ENCODE measurements at places on chromosomes 6 and 20.

DNA sequence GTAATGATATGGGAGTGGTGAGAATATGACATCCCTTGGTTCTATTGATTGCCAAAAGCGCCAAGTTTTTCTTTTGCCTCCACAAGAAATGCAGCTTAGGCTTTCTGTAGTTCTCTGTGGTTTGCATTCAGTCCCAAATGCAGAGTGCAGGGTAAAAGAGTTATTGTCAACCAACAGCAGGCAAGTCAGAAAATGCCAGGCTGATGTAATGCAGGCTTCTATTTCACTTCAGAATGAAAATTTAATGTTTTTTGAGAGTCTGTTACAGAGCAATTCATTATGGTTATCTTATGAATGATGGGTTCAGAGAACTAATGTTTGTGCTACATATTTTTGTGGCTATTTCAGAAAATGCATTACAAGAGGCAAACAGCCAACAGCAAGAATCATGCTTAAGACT lies 293.5 kb downstream of the CENPW start:
- no peak for DNase-seq

DNA sequence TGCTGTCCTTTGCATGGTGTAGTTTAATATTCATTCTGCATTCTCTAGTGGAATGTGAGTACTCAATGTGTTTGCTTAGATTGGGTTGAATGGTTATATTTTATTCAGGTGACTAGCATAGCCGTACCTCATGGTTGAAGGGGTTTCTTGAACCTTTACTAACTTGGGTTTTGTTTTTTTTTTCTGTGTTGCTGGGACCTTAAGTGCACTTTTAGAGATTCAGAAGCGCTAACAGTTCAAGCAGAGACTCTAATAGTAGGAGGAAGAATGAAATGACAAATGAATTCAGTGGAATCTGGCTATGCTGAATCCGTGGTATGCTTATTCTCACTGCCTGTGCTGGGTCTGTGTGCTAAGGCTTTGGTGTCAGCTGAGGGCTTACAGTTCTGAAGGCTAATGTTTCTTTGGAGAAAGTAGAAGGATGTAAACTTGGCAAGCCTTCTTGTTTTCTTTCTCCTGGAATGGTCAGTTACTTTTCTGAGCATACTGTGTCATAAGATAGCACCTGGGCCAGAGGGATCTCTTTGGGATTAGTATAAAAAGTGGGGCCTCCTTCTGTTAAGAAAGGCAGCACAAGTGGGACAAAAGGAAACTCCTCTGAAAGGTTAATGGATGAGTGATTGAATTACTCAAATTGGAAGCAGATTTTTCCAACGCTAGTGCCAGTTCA lies 28.7 kb downstream of the RNF144B start:
- no peak for DNase-seq

GRCh38 chr6:35757456-35758123 lies 18.8 kb upstream of the CLPSL2 start:
- no peak for DNase-seq

- DNase-seq = no peak
These were observed 232.7 kb downstream of the HIVEP2 start for GRCh38 chr6:142712231-142712630.

GRCh38 chr20:44921447-44921846 lies 11.6 kb downstream of the PABPC1L start:
- DNase-seq = no peak

- no peak for DNase-seq
These were observed 18.1 kb upstream of the PXDC1 start for GRCh38 chr6:3769610-3770009.

DNA sequence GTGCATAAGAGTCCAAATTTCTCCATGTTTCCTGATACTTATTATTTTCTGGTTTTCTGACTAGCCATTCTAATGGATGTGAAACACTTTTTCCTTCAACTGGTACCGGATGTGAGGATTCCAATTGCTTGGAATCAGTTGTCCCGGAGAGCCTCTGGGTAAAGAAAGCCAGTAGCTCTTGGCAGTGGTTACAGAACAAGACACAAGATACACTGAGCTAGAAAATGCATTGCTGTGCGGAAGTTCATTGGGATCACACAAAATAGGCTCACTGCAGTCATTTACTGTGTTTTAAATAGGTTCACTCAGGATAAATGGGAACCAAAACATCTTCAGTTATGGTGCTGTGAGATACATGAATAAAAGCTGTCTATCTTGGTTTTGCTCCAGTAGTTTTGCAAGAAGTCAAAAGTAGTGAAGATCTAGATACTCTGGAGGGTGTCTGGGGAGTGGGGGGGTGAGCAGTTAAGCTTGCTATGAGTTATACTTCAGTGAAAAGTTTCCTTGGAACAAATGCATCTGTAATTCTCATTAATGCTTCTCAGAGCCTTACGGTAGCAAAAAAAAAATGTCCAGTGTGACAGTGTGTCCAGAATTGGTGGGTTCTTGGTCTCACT lies 54.4 kb upstream of the RNF182 start:
- no peak for DNase-seq

- peak; percentile 16 for DNase-seq
These were observed 86.5 kb downstream of the LYRM4 start for GRCh38 chr6:5174244-5174643.

DNA sequence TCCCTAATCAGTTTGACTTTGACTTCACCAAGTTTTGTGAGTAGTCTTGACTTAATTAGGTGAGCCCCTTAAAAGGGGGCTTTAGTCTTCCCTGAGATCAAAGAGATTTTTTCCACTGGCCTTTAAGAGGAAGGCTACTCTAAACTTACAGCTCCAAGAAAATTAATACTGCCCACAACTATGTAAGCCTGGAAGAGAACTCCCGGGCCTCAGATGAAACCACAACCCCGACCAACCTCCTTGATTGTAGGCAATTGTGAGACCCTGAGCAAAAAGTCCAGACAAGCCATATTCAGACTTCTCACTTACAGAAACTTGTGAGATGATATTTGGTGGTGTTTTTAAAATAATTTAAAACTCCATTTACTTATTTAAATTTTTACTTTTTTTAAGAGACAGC lies 18.1 kb downstream of the SNX3 start:
- no peak for DNase-seq

DNA sequence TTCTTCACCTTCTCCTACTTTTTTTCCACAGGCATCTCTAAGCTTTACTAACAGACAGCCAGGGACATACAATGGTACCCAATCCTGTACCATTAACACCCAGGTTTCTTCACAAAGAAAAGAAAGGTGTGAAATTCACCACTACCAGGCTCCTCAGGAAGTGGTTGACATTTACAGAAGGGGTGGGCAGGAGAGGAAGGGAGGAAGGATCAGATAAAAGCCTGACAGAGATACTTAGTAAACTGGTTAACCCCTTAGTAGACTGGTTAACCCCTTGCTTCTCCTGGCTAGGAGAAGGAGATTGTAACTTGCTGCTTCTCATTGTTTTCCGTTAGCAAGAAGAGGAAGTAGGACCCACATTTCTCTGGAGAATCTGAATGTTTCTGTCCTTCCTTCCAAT lies 7.2 kb downstream of the SAMD3 start:
- no peak for DNase-seq

- DNase-seq = no peak
These were observed 34.4 kb downstream of the SAMD3 start for GRCh38 chr6:130188207-130188899.

Data from T-helper 9 cell (primary cell).